ENCODE measurements at places on chromosomes 6 and 20.

DNA sequence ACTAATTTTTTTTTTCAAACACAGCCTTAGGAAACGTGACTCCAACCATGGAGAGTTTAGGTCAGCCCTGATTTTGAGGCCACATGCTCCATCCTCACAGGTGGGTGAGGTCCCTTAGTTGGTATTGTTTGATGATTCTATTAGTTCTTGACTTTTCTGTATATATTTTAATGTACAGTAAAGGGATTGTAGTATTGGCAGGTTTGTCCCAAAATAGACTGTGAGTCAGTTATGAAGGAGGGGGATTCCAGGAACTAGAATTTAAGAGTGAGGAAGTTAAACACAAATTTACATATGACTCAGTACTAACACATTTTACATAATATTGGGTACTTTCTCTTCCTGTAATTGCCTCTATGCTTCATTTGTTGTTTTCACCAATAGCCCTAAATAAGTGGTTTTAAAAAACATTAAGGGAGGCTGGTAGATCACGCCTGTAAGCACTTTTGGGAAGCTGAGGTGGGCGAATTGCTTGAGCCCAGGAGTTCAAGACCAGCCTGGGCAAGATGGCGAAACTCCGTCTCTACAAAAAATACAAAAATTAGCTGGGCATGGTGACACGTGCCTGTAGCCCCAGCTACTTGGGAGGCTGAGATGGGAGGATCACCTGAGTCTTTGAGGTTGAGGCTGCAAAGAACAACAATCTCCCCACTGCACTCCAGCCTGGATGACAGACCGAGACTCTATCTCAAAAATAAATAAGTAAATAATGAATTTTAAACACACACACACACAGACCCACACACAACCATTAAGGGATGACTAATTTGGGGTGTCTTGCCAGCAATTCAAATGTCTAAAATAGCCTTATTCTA lies 81.8 kb downstream of the SGK1 start:
- DNase-seq = no peak

GRCh38 chr6:12250383-12250770 lies 39.8 kb upstream of the EDN1 start:
- DNase-seq = no peak

- DNase-seq = no peak
Observed at GRCh38 chr6:160795721-160796120, 93.7 kb downstream of the PLG start.

DNA sequence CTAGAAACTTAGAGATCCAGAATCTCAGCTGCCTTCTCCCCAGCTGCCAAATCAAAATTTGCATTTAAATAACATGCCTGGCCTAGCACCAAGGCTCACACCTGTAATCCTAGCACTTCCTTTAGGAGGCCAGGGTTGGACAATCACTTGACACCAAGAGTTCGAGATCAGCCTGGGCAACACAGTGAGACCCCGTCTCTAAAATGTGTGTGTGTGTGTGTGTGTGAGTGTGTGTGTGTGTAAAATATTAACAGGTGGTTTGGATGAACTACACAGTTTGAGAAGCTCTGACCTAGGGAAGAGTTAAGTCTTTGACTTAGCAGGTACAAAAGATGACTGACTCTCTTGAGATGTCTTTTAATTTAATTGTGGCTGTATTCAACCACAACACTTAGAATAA lies 20.2 kb upstream of the CD2AP start:
- no peak for DNase-seq

- no peak for DNase-seq
Observed at GRCh38 chr20:62197801-62198200, 15.0 kb downstream of the MTG2 start.

DNA sequence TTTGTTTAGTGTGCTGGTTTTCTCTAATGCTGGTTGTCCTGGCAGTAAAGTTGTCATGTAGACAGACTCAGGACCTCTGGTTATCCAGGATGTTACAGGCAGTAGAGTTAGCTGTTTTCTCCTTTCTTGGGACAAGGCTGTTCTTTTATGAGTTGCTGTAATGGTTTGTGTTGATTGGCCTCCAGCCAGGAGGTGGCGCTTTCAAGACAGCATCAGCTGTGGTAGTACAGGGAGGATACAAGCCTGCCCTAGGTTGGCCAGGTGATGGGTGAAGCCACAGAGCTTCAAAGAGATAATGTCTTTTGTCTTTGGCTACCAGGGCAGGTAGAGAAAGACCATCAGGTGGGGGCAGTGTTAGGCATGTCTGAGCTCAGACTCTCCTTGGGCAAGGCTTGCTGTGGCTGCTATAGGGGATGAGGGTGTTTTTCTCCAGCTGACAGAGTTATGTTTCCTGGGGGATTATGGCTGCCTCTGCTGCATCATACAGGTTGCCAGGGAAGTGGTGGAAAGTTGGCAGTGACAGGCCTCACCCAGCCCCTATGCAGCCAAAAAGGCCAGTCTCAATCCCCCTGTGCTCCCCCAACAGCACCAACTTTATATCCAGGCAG lies 127.2 kb upstream of the TAB2 start:
- DNase-seq = peak; percentile 54

DNA sequence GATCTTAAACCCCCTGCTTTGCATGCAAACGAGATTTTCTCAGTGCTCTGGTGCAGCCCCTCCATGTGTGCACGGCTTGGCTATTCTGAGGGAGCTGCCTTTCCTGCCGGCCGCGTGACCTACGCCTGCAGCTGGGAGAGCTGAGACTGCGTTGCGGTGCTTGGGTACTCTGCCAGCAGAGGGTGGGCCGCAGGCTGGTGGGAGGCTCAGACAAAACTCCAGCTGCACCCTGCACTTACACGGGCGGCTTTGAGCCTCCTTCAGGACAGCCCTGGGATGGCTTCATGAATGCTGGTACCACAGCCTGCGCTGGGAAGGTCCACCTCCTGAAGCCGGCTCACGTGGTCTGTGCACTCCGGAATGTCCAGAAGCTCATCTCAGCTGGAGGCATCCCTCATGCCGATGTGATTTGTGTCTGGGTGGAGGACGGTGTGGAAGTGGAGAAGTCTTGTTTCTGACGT lies 223.7 kb downstream of the DLL1 start:
- no peak for DNase-seq

DNA sequence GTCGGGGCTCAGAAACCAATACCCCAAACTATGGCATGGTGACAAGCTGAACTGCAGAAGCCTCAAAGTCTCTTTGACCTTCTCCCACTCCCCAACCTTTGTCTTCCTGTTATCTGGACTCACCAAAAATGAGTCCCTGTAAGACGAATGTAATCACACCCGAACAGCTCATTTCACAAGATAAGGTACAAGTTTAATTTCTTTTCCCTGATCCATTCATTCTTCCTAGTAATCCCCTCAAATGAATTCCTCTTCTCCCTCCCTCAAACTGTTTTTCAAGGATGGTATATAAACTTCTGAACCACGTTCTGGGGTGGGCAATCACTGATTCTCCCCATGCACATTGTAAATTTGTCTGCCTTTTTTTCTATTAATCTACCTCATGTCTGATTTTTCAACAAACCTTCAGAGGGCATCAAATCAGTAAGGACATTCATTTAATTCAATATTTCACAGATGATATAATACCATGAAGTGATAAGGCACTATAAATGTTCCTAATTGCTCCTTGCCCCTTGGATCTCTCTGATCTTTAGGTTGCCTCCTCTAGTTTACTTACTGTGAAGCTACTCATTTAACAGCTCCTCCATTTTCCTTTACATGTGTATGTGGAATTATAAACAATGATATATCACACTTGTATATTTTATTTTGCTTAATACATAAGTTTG lies 77.2 kb downstream of the OR2B2 start:
- no peak for DNase-seq

DNA sequence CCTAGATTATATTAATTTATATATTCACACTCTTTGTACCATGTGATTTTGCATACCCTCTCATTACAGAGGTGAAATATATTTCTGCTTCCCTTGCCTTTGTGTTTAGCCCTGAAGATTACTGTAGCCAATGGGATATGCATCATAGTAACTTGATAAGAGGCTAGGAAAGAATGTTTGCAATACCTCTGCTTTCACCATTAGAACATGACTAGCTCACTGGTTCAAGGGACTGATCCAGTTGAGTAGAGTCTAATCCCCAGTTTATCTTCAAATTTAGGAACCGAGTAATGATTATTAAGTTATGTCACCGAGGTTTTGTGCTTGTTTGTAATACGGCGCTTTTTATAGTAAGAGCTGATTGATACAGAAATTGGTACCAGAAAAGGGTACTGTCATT lies 552.6 kb upstream of the GJE1 start:
- no peak for DNase-seq

DNA sequence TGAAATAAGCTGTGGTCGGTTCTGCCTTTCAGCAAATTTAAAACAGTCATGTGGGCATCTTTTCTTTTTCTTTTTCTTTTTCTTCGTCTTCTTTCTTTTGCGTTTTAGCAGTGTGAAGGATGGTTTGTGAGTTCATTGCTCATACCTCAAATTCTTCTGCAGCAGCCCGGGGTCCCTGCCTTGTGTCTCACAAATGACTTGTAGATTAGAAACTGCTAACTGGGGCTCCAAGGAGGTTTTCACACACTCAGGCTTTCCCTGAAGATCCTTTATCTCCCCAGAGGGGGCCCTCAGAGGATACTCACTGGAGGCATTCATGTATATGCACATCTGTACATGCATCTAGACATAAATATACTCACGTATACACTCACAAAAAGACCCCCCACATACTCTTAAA lies 1.7 kb downstream of the SMOC2 start:
- no peak for DNase-seq

DNA sequence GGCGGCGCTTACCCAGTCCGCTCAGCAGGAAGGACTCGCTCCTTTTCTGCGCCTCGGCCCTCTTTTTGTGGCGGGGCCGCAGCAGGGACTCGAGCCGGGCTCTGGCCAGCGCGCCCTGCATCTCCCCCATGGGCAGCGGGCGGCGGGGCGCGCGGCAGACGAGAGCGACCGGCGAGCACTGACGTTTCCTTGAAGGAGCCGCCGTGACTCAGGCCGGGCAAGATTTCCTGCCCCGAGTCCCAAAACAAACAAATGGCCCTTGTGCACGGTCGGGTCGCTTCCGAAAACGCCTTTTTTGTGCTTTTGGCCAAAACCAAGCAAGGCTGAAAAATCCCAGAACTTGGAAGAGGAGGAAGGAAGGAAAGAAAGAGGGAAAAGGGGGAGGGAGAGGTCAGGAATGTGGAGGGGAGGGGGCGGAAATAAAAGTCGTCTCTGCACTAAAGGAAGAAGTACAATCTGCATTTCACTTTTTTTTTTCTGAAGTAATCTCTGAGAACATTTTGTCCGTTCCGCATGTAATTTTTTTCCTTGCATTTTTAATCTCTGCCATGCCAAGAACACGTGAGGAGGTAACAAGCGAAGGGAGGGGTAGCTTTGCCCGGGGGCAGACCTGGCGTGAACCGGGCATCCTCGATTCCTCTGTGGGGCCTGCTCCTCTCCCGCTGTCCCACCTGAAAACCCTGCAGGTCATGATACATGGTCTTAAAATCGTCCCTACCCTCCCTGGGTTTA lies 123.3 kb upstream of the SLC2A12 start:
- DNase-seq = no peak

DNA sequence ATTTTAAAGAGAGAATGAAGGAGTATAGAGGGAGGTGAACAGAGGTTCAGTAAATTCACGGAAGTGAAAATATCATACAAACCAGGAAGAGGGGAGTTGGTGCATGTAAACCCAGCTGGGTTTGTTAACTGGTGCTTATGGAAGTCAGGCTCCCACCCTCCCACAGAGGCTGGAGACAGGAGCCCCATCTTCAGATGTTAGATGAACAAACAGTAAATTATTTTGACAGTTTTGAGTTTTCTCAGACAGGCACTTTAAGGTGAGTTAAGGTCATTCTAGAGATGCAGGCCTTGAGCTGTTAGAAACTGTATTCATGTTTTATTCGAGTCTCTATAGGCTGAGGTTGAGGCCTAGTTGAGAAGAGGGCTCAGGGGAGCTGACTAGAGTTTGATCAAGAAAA lies 41.8 kb upstream of the FUCA2 start:
- no peak for DNase-seq

DNA sequence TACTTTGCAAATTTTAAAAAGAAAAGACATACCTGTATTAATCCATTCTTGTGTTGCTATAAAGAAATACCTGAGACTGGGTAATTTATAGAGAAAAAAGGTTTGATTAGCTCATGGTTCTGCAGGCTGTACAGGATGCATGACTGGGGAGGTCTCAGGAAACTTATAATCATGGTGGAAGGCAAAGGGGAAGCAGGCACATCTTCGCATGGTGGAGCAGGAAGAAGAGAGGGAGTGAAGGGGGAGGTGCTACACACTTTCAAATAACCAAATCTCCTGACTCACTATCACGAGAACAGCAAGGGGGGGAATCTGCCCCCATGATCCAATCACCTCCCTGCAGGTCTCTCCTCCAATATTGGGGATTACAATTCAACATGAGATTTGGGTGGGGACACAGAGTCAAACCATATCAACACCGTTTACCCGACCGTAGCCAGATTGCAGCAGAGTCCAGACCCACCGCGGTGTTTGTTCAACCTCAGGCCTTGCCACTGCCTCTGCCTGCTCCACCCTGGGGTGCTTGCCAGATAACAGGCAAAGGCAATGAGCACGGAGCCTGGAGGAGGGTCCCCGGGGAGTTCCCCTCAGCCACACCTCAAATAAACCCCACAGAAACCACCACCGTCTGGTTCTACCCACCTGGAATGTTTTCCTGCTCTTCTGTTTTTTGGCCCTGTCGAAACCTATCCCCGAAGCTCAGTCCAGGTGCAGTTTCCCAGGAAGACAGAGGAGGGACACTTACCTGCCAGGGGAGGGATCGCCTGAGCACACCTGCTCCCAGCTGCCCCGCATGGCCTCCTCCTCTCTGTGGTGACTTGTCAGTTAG lies 142.2 kb upstream of the AFDN start:
- DNase-seq = no peak

GRCh38 chr6:128124713-128125112 lies 223.9 kb upstream of the THEMIS start:
- DNase-seq = no peak

- peak; percentile 53 for DNase-seq
Observed at GRCh38 chr20:50980851-50981713, 22.5 kb downstream of the MOCS3 start.

- no peak for DNase-seq
Observed at GRCh38 chr20:25052255-25053194, 5.4 kb downstream of the ACSS1 start.

DNA sequence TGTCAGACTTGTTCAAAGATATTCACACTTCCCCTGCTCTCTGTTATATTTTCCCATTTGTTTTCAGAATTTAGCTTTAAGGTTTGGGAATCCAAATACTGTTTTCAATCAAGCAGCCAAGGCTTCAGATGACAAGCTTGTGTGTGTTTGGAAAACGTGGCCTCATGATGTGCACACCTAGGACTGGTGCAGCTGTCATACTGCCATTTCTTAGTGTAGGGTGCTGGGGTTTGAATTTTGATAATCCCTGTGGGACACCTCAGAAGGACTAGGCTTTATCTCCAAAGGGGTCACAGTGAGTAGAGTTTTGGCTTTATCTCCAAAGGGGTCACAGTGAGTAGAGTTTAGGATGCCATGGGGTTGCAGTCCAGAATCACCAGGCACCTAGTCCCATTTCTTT lies 65.3 kb upstream of the JAG1 start:
- no peak for DNase-seq

DNA sequence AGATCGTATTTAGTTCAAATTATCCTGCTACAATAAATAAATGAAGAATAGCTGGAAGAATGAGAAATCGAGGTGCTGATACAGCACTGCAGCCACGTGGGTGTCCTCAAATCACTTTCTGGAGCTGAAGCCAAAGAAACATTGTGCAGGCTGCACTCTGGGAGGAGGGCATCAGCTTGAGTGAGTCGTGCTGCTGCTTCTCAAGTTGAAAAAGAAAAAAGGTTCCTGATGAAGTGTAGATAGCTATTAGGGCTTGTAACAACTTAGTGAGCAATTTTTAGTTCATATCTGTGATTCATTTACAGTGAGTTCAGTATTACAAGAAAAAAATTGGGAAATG lies 40.5 kb downstream of the DSE start:
- DNase-seq = no peak

Measured in activated T-cell treated with anti-CD3 and anti-CD28 coated beads, Interleukin-2, amount 50 U/mL, for 1 hour (primary cell).